ENCODE measurements at places on chromosomes 11 and 22. TPM values are rescaled to one million over a fixed set of nuclear protein-coding genes. Genes with fewer than 3 reads are reported as not detected.

Gene LRRC4C
- total RNA-seq: 0.16 TPM

Gene DCDC1
- total RNA-seq: not detected

Gene ABCG4
- not detected for total RNA-seq

Gene SOX10
- total RNA-seq: not detected

Gene SPTBN2
- total RNA-seq: 15.3 TPM

Gene KMT5B
- total RNA-seq: 30.6 TPM

Gene PLEKHA7
- total RNA-seq: 33.5 TPM

Gene C11orf21
- total RNA-seq: 0.65 TPM

Gene NCF4
- total RNA-seq: 35.2 TPM

Gene GAB2
- total RNA-seq: 23.3 TPM

Gene TMEM123
- 147 TPM for total RNA-seq

Gene MPZL2
- total RNA-seq: 19.4 TPM

Gene ASPHD2
- not detected for total RNA-seq

Gene DBX1
- not detected for total RNA-seq

Gene CAVIN3
- 158 TPM for total RNA-seq

Gene SLC25A18
- total RNA-seq: 12.8 TPM

Gene PDHX
- total RNA-seq: 34.8 TPM

Gene CHRM1
- not detected for total RNA-seq

Gene CRYBB2
- total RNA-seq: not detected

Gene OR2D2
- total RNA-seq: not detected

Gene SYT9
- total RNA-seq: not detected

Gene GNAZ
- 8.8 TPM for total RNA-seq

Gene FAM83F
- 2.6 TPM for total RNA-seq

Gene TRIM51
- total RNA-seq: not detected

Gene SCUBE1
- total RNA-seq: 2.3 TPM

Gene OR51B5
- total RNA-seq: 0.66 TPM

Gene NEU3
- 16.5 TPM for total RNA-seq

Gene TMPRSS13
- 0.51 TPM for total RNA-seq

Gene L3MBTL2
- total RNA-seq: 12.4 TPM

Gene RHOD
- total RNA-seq: 18.3 TPM

Gene OR51I1
- not detected for total RNA-seq

Gene CPT1B
- 9.0 TPM for total RNA-seq

Gene SLC22A8
- total RNA-seq: not detected

Gene VSTM5
- total RNA-seq: not detected

Gene HEPN1
- not detected for total RNA-seq

Gene CREB3L1
- 4.9 TPM for total RNA-seq

Measured in subcutaneous adipose tissue (tissue), 4 donors.